ENCODE measurements at places on chromosomes 2 and 18.

DNA sequence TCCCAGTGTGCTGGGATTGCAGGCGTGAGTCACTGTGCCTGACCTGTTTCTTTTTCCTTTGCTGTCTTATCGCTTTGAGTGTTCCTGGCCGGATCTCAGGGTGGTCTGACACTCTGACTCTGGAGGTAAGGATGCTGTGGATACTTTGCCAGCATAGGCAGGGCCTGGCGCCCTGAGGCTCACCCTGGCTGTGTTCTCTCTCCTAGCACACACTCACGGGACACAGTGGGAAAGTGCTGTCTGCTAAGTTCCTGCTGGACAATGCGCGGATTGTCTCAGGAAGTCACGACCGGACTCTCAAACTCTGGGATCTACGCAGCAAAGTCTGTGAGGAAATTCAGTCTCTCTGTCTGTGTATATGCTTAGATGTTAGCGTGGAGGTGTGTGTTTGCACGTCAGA, 18.0 kb upstream of the SAG start:
- no peak for DNase-seq

- no peak for DNase-seq
These were observed 4.2 kb downstream of the ZNF385B start for GRCh38 chr2:179857236-179857635.

DNA sequence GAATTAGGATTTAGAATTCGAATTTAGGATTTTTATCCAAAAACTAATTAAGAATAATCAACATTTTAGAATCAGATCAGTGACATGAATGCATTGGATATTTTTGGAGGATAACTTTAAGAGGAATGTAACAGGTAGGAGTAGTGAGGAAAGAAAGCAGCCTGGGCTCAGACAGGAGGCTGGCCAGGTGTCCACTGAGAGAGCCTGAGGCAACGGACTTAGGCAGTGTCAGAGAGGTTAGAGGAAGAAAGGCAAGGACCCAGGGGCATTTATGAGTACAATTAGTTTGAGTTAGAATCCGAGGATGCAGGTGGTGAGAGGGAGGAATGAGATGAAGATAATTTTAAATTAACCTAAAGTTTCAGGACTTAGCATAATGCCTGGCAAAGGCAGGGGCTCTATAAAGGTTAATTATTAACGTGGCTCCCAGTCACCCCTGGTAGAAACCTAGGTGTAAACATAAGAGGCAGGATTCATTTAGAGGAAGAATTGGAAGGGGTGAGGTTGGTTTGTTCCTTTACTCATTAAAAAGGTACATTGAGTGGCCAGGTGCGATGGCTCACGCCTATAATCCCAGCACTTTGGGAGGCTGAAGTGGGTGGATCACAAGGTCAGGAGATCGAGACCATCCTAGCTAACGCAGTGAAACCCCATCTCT, 507.1 kb downstream of the TMEM182 start:
- no peak for DNase-seq

DNA sequence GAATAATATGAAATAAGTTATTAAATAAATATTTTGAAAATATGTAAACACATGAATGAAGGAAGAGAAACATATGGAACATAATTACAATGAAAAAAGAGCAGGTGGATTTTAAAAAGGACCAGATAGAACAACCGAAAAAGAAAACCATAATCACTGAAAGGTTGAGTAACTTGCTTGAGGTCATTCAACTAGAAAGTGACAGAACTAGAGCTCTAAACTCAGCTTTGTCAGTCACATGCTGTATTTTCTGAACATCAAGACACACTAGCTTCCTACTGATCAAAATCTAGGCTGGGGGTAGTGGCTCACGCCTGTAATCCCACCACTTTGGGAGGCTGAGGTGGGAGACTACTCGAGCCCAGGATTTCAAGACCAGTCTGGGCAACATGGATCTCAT, 30.0 kb upstream of the ITGAV start:
- DNase-seq: no peak

GRCh38 chr2:159808032-159808425, 10.0 kb upstream of the CD302 start:
- DNase-seq: no peak

DNA sequence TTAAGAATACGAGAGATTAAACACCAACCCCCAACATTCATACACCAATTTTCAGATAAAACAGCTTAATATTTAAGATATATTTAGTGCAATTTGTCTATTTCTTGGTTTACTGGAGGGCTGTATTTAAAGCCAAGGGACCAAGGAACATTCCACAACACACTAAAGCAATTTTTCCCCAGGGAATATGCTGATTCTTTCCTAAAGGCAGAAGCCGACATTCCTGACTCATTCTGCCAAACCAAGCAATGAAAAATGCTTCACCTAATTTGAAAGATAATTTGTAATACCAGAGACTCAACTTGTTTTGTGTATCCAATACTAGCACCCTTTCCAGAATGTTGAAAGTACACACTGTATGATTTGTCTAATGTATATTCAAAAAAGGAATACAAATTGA, 1267.6 kb upstream of the PIK3C3 start:
- DNase-seq: no peak

DNA sequence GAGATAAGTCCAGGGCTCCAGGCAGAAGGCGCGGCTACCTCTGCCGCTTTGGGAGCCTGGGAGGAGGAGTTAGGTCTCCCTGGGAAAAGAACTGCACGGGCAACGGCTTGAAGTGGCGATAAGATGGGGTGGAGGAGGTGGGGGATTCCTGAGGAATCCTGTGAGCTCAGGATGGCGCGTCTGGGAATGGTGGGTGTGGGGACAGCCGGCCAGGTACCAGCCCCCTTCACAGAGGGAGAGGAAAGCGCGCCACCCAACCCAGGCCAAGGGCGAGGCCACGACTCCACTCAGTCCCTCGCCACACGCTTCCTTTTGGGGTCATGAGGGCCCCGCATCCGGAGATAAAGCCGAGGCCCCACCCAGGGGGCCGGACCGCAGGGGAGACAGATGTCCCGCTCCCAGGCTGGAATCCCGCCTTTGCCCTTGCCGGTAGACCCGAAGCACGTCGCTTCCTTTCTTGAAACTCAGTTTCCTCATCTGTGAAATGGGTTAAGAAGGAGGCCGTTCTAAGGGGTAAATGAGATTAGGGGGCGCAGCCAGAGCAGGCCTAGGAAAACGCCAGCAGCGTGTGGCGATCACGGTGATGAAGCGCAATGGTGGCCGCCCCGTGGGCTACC, 1.7 kb upstream of the CTDSP1 start:
- DNase-seq: peak; percentile 85

GRCh38 chr2:60551240-60552077, 2.0 kb downstream of the BCL11A start:
- DNase-seq: no peak

DNA sequence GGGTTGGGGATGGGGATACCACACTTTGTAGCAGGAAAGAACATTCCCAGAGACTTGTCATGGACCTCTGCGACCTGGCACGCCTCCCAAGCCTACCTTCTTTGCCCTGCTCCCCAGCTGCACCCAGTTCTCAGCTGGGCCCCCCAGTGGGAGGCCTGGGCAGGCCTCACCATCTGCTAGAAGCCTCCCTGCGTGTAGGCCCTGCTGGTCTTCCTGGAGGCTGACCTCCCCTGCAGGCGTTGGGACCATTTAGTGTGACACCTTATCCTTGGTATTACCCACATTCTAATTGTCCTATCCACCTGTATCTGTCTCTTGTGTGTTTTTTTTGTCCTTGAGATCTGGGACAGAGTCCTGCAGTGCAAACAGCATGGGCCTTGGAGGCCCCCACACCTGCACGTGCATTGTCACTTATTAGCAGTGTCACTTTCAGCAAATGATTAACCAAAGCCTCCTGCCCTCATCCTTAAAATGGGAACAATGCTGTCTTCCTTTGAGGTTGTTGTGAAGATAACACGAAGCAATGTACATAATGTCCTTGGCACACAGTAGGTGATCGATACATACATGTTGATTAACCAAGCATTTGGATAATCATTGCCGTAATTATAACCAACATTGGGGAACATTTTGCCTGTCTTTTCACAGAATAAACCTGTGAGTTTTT, 77.2 kb downstream of the LIPG start:
- DNase-seq: no peak

GRCh38 chr2:213187833-213188532, 36.6 kb upstream of the IKZF2 start:
- no peak for DNase-seq

DNA sequence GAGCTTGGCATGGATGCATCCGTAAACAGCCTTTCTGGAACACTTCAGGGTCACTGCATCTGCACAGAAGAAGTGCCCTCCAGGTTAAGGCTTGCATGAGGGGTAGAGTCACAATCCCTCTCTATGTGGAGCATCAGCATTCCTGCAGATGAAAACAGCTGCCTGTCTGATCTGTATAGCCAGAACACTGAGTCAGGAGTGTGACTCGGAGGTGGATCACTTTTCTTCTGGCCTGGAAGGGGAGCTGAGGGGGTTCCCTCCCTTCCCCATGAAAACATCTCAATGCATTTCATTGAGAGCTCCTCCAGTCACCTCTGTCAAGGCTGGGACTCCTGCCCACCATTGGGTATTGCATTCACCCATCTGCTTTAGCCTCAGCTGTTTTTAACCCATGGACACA, 72.5 kb upstream of the SERPINE2 start:
- DNase-seq: no peak

GRCh38 chr2:235716875-235717496, 223.1 kb downstream of the AGAP1 start:
- DNase-seq: no peak

- DNase-seq: no peak
These were observed 309.5 kb upstream of the HS6ST1 start for GRCh38 chr2:128628206-128628605.

DNA sequence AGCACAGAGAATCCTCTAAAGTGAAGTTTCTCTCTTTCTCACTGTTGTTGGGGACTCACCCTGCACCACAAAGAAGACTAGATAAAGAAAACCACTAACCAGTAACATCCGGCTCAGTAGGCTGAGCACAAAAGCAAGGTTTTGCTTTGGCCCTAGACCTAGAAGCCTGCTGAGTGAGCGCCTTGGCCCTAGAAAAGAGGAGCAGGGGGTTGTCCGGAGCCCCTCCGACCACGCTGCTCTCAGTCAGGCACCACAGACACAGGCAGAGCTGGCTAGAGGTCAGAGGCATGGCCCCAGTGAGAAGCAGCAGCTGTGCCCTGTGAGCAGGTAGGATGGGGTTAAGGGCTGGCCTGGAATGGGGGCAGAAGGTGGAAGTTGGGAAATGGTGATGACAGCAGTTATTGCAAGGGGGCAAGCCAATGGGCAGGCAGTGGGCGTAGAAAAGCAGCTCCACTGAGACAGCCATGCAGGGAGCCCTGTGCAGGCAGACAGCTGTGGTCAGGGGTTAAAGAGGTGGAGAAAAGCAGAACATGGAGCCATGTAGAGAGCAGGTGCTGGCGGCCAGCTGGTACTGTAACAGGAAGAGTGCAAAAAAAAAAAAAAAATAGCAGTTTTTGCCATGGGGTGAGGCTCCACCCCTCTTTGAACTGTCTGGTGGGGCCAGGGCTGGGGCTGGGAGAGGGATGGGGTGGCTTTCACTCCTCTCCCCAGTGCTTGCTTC, 36.9 kb upstream of the SLC14A1 start:
- peak; percentile 79 for DNase-seq

GRCh38 chr2:124048664-124049063, 23.6 kb downstream of the CNTNAP5 start:
- no peak for DNase-seq

DNA sequence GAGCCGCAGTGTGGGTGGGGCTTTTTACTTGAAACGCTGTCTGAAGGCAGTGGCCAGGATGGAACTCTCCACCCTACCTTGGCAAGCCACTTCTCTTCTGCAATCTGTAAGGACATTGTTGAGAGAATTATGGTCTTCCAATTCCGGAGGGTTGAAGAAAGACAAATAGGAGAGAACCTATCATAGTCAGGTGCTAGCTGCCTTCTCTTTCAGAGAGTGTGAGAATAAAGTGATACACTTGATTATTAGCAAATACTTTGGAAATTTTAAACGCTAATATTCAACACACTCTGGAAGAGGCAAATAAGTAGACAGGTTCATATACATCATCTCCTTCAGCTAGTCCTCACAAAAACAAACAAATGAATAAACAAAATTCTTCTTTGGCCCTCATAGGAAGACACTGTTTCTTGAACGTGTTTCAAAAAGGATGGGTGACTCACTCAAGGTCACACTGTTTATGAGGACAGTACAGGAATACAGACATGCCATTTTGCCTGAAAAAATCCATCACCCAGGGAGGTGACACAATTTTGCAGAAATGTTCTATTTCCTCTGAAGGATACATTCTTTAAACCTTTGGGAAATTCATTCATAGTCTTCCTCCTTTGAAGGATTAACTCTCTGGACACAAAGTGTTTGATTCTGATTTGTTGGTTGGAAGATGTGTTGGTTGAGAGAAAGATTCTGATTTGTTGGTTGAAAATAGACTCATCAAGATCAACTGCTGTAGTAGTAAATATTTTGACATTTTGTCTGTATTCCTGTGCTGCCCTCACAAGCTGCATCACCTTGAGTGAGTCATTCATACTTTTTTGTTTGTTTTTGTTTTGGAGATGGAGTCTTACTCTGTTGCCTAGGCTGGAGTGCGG, 2.2 kb upstream of the IL1RN start:
- DNase-seq: peak; percentile 23

DNA sequence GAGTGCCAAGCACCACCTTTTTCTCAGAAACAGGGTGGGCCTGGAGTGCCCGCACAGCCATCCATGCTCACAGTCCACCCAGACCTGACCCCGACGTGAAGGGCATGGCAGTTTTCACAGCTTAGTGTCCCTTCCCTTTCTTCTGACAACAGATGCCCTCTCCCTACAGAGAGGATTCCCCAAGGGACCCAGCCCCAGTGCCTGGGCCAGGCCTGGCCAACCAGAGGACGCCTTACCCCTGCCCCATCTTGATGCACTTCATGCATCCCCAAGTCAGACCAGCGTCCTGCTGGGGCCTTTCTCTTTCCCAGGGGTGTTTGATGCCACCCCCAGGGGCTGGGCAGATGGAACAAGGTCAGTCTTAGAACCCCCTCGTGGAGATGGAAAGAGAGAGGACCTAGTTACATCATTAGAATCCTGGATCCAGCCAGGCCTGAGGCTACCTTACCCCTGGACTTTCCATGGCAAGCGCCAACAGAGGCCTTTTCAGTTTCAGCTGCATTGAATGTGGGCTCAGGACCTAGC, 3.8 kb downstream of the ANKMY1 start:
- DNase-seq: no peak

DNA sequence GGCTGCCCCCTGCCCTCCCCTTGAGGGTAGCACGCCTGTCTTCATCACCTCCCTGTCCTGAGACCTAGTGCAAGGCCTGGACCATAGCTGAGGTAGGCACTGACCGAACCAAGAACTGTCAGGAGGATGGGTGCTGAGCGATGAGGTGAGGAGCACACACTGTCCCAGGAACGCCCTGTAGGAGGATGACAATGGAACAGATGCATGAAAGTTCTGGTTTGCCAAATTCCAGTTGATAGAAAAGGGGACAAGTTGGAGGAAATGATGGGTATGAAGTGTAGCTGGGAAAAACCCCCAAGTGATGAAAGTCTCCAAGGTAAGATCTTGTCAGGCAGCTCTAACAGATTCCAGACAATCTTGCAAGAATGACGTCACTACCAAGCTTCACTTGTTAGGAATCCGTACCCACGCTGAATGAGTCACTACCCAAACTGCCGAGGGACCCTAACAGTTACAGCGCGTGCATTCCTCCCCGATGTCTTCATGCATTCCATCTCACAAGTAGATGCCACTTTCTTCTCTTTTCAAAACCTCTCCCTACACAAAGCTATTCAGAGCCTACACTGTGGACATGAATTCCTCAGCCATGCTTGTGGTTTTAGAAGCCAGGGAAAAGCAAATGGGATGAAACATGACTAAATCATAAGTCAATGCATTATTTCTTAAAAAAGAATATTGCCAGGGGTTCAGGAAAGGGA, 27.6 kb downstream of the MRPL33 start:
- DNase-seq: no peak
